ENCODE measurements at places on chromosomes 7 and 10.

- no peak for DNase-seq
These were observed 23.2 kb downstream of the COL1A2 start for GRCh38 chr7:94417901-94418300.

- no peak for DNase-seq
These were observed 548 bp upstream of the BNIP3 start for GRCh38 chr10:131982185-131982756.

DNA sequence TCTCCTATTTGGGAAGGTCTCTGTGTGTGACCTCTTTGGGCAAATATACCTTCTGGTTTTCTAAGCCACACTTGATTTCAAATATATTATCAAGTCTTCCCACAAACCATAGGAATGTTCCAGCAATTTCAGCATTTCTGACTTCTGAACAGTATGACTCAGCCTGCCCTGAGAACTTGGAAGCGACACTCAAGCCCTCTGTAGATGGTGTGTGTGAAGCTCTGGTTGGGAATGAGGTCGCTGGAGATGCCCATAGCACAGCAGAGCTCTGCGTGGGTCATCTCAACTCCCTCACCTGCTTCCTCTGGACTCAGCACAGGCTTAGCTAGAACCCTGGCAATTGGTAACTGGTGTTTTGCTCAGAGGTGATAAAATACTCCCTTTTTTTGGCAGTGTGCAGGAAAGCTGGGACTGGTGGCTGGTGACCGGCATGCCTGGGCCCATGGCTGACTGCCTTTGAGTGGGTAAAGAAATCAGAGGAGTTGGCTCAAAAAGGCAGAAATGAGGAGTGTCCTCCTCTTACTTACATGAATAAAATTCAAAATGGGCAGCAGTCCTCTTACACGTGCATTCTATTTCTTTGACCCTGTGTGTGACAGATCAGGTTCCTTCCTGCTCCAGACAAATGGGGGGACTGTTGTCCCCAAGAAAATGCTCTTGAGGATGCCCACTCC, 87.5 kb upstream of the NRP1 start:
- DNase-seq, result peak; percentile 20

GRCh38 chr7:154330318-154330717, 278.1 kb downstream of the DPP6 start:
- no peak for DNase-seq

- peak; percentile 11 for DNase-seq
These were observed 121.8 kb upstream of the AFAP1L2 start for GRCh38 chr10:114526126-114526503.

GRCh38 chr7:79434867-79435266, 18.6 kb downstream of the MAGI2 start:
- DNase-seq, result no peak

GRCh38 chr10:81820418-81820817, 54.6 kb upstream of the NRG3 start:
- no peak for DNase-seq

DNA sequence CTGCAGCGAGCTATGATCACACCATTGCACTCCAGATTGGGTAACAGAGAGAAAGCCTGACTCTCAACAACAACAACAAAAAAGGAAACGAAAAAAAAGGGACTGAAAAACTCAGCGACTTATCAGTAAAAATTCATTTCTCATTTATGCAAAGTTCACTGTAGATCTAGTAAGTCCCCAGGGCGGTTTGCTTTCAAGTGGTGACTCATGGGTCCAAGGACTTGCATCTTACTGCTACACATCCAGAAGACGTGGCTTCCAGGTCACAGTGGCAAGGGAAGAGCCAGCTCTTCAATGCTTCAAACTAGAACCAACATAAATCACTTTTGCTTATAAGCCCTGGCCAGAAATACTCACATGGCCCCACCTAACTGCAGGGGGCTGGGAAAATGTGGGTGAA, 178.3 kb upstream of the AUTS2 start:
- DNase-seq, result no peak

DNA sequence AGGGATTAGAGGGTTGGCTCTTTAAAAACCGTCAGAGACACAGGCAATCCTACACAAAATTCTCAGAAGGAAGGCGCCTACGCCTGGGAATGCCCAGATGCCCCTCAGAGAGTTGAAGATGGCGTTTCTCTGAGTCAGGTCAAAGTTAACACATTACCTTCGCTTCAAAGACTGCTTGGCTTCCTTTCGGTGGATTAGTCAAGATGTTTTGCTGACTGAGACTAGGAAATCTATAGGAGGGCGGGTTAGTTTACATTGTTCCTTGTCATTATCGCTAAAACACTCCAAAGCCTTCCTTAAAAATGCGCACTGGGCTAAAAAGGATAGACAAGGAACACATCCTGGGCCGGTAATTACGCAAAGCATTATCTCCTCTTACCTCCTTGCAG, 995 bp upstream of the CFTR start:
- DNase-seq, result no peak

GRCh38 chr10:110525349-110526260, 27.9 kb downstream of the DUSP5 start:
- DNase-seq, result no peak

- DNase-seq, result no peak
These were observed 61.4 kb downstream of the ST7 start for GRCh38 chr7:117014673-117015133.

GRCh38 chr10:28841625-28842024, 164.3 kb downstream of the BAMBI start:
- no peak for DNase-seq

DNA sequence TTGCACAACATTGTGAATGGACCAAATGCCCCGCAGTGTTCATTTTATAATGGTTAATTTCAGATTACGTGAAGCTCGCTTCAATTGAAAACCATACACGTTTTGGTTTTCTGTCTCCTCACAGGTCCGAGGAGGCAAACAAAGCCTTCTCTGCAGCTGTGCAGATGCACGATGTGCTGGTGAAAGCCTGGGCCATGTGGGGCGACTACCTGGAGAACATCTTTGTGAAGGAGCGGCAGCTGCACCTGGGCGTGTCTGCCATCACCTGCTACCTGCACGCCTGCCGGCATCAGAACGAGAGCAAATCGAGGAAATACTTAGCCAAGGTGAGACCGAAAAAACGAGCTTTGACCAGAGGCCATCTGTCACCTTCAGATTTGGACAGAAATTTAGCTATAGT, 110.3 kb downstream of the TRRAP start:
- no peak for DNase-seq

DNA sequence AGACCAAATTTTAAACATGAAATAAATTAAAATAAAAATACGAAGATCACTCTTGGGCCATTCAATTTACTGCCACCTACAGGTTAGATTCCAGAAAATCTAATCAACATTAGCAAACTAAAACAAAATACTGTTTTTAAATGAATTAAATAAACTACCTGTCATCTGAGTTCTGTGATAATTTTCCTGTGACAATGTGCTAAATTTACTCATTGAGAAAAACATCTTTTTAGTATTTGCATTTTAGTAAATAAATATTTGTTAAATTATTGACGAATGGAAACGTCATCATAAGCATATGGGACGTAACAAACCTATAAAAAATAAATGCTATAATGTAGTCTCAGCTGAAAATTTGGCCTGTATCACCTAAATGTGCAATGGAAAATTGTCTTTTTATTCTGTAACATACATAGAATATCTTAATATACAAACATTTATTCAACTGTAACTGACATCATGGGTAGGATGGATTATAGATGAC, 72.1 kb downstream of the ITGB8 start:
- DNase-seq, result no peak

- no peak for DNase-seq
These were observed 182.5 kb upstream of the COL1A2 start for GRCh38 chr7:94212160-94212559.

GRCh38 chr7:2169923-2170575, 62.7 kb downstream of the MAD1L1 start:
- DNase-seq, result no peak

DNA sequence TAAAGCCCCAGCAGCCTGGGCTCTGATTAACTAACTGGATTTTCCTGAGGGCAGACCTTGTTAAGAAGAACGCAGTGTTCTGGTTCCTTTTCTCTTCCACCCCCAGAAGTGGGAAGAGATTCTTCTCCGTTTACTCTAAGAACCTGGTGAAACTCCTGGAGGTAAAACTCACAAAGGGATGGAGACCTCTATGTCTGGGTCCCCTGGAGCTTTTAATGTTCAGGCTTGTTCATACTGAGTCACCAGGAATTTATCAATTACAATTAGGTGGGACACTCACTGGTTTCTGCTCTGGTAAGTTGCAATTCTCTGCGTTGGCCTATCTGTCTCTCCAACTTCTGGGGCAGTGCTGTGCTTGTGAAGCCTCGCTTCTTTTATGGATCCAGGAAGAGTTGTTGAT, 73.3 kb upstream of the CACNB2 start:
- no peak for DNase-seq

- no peak for DNase-seq
These were observed 166.5 kb upstream of the RHEB start for GRCh38 chr7:151686016-151686766.

GRCh38 chr7:6546498-6547251, 4.6 kb downstream of the GRID2IP start:
- no peak for DNase-seq

GRCh38 chr10:132364594-132364970, 32.4 kb upstream of the PWWP2B start:
- DNase-seq, result no peak

GRCh38 chr7:136336932-136337331, 359.8 kb upstream of the MTPN start:
- DNase-seq, result no peak
